Stimulated activated CD8-positive, alpha-beta memory T cell treated with anti-CD3 and anti-CD28 coated beads, Interleukin-7, amount 100 ng/mL, for 24 hours (primary cell): ENCODE measurements at places on chromosomes 7 and 10.

DNA sequence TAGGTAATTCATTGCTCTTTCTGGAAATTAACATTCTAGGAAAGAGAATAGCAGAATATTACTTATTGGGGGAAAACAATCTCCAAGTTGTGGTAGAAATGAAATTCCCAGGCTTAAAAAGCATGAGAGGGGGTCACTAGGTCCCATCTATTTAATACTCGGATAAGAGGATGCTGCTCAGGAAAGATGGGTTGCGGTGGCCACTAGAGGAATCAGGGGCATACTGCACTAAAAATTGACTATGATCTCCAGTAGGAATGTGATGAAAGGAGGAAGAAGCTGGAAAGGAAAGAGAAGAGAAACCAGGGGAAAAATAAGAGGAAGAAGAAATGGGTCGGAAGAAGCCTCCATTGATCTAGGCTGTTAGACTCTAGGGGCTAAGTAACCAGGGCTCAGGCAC is 192.8 kb downstream of the GPAM start:
- no peak for DNase-seq

DNA sequence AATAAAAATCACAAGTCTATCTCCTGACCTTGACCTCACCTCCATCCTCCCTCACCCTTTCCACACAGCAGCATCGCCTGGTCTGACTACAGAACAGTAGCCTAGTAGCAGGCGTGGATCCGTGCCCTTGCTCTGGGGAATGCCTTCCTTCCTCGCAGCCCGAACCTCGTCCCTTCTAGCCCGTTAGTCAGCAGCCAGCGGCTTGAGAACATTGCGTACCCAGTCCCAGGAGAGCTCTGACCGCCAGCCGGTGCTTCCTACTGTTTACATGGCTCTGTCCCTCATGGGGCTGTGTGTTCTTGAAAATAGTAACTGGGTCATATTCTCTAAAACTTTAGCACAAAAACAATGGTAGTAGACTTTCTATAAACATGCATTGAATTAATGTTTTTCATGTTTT is 682.7 kb upstream of the IGFBP3 start:
- DNase-seq = no peak

DNA sequence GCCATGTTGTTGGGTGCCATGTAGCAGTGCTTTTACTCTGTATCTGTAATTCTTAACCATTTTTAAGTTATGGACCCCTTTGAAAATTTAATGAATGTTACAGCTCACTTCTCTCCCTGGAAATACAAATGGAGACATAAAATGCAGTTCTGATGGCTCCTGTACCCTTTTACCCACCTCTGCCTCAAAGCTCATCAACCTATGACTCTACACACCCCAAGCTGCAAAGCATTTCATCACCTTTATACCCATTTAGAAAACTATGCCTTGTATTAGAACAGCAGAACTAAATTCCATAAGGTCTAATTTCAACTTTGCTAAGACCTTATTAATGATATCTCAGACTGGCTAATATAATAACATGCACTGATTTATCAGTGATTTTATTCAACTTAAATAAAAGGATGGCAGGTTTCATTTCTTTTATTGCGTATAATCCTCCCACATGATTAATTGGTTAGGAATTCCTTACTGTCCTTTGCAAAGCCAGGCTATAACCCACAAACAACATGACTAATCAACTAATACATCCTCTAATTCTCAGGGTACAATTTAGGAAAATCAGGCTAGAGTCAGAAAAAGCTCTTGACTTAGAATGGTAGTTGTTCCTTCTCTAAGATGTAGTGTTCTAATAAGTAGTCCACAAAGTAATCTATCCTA is 68.1 kb downstream of the CPEB3 start:
- no peak for DNase-seq

DNA sequence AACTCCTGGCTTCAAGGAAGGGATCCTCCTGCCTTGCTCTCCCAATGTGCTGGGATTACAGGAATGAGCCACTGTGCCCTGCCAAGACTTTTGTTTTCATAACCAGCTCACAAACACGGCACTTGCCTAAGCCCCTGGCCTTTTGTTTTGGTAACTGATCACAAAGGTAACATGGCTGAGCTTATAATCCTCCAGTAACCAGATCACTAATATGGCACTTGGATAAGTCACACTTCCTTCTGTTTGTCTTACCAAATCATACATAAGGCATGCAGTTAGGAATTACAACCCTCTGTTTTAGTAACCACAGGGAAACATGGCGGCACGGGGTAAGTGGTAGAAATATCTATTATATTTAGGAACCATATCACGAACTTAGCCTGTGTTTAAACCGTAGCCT is 577.1 kb downstream of the CALN1 start:
- no peak for DNase-seq
